ENCODE measurements at places on chromosomes 7 and 10.
A peak's percentile ranks its signal among the peaks of the same experiment; 100 is the strongest.

GRCh38 chr7:111827863-111828504 is 265.7 kb upstream of the IMMP2L start:
- no peak for DNase-seq

GRCh38 chr7:129282865-129283264 is 58.0 kb downstream of the AHCYL2 start:
- no peak for DNase-seq

GRCh38 chr7:155729847-155730246 is 82.4 kb downstream of the SHH start:
- no peak for DNase-seq

- no peak for DNase-seq
These were observed 35.9 kb downstream of the ZRANB1 start for GRCh38 chr10:124977648-124978375.

GRCh38 chr10:44520651-44521050 is 135.8 kb upstream of the CXCL12 start:
- no peak for DNase-seq

DNA sequence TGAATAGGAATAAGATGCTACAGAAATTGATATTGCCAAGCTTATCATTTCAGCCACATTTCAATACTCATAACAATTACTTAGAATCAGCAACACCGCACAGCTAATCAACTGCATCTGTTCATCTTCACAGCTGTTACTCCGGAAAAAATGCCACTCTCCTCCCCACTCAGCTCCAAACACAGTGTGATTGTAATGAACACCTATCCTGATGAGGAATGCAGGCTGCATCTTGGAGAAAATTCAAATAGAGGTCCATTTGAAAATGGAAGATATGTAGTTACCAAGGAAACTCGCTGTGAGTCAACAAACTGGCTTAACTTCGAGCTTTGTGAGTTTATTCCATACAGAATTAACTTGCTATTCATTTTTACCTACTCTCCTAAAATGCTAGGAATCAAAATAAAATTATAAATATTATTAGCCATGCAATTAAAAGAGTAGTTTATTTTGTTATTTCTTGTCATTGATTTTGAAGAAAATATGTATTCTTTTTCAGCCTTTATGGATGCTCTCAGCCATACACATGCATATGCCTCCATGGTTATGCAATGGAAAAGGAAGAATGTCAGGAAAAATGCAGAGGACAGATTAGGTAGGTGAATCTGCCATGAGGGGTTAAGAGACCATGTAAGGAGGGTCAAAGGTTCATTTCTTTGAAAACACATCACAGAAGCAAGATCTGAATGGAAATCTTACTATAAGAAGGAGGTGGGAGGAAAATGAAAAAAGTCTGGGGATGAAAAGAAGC is 267.2 kb downstream of the POM121L12 start:
- no peak for DNase-seq

DNA sequence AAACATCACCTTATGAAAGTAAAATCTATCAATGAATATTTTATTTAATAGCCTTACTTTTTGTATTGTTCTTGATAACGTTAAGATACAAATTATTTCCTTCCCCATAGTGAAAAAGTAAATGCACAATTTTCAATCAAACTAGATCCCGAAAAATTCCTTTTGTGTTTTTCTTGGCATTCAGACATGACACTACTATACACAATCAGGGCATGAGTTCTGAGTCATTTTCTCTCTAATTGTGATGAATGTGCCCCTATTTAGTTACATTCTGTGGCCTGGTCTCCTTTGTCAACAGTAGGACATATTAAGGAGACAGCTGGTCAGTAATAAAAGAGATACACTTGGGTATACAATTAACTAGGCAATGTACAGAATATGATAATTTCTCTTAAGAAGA is 19.8 kb downstream of the COL1A2 start:
- DNase-seq, result no peak

- DNase-seq, result no peak
These were observed 362.9 kb upstream of the ZNF32 start for GRCh38 chr10:44011603-44011981.

- DNase-seq, result no peak
These were observed 51.6 kb upstream of the PAX2 start for GRCh38 chr10:100693821-100694220.

DNA sequence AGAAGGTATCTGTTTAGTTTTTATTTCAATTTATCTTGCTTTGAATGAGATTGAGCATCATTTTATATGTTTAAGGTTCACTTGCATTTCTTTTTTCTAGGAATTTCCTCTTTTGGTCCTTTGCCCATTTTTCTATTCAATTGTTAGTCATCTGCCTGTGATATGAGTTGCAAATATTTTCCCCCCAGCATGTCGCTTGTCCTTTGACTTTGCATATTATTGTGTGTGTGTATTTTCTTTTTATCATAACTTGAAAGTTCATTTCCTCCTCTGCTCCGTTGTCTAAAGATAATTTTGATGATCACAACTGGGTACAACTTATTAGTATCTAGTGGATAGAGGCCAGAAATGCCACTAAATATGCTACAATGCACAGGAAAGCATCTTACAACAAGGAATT is 132.7 kb upstream of the MDFIC start:
- no peak for DNase-seq

- DNase-seq, result no peak
These were observed 341.7 kb upstream of the BMPER start for GRCh38 chr7:33563651-33564050.

DNA sequence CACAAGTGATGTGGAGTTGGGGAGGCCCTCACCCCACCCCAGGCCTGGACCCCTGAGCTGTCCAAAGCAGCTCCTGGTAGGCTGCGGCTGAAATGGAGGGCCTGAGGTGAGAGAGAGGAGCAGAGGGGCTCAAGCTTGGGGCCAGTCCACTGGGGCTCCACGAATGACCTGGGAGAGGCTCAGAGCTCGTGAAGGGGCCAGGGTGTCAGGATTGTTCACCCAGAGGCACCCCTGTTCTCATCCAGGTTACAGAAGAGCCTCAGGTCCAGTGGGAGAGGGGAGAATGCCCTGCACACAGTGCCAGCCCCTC is 102.2 kb upstream of the RET start:
- DNase-seq, result no peak

DNA sequence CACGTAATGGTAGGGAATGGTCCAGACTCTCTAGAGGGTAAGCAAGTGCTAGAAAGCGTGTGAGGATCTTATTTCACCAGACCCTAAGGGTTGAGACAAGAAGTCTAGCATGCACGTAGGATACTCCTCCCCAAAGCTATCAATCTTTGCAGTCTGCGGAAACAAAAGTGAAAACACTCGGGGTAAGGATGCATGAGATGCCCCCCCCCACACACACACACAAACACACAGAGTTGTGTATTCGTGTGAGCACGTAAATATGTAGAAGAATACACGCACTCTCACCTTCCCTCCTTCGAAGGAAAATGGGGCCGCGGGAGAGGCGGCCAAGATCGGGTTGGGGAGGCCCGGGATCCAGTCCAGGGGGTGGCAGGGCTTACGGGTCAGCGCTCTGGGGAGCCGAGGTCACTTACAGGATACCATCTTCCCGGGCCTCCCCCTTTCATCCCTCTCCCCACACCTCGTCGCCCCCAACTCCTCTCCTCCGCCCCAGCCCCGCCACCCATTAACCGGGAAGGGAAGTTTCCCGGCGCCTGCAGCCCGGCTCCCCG is 455 bp downstream of the CUL2 start:
- peak; percentile 11 for DNase-seq

DNA sequence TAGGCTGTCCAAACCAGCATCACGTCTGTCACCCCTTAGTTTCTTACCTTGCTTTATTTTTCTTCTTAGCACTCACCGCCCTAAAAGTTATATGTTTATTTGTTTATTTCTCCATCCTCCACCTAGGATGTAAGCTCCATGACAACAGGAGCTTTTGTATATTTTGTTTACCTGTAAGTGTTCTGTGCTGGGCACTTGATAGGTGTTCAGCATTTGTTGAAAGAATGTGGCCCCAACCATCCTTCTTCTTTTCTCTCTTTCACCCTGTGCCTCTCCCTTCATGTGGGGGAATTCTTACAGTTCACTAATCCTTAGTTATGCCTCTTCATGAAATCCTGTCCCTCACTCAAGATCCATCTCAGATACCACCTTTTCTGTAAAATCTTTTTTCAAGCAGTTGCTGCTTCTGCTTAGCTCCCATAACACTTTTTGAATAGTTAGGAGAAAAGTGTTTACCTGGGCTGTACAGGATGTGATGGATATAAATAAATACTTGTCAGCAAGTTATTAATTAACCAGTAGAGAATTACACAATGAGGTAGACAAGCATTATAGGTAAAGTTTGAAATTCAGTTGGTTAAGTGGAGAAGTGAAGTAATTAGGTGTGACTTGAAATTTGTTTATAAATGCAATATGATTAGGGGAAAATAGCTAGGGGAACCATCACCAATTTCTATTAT is 9.7 kb downstream of the AHR start:
- no peak for DNase-seq

DNA sequence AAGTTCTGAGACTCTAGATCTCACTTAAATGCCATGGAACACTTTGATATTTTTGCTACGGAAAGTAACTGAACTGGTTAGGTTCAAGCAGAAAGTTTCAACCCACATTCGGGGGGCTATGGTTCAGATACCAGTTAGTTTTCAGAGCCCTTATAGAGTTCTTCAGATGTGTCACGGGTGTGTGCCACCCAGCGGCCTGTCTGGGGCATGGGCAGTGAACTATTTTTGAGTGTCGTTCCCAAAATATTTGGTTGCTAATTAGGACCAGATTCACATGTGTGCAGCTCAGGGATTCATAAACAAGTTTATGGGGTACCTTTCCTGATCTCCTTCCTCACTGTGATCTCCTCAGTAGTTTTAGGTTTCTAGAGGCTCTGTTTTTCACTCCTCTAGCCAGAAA is 271.9 kb downstream of the C7orf25 start:
- no peak for DNase-seq

DNA sequence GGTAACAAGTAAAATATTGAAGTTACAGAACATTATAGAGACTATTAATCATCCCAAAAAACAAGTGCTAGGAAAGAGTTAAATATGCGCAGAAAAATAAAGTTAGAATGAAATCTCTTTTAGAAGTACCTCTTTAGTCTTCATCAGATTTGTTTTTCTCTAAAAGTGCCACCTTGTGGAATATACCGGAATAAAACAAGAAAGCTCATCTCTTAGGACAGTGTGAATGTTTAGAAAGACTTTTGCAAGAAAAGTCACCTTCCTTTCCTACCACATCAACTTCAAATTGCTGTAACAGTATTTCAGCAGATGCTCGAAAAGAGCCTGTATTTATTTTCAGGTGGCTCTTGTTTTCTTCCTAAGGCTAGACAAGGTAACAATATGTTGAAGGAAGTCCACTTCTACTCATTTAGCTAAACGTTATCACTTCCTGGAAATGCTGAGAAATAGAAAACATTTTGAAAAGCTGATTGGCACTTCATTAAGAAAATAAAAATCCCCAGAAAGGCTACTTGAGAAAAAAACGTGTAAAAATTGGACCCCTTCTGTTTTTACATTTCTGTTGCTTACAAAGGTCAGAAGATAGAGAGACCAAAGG is 19.8 kb upstream of the FAM133B start:
- no peak for DNase-seq

DNA sequence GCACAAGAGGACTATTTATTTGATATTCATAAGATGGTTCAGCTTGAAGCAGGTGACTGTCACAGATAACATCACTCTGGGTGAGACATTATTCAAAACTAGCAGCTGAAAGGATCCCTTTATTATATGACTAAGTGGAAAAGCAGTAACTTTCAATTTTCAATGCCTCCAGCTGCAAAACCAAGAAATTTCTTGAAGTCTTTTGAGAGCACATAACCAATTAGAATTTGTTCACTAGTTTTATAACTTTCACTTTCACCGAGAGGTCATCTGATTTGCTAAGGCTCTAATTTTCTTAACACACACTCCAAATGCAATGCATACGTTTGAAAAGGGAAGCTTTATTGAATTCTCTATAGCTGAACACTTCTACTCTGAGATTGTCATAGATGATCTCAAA is 88.6 kb upstream of the KLF14 start:
- no peak for DNase-seq

- DNase-seq, result no peak
These were observed 116.0 kb upstream of the PCGF5 start for GRCh38 chr10:91104193-91105041.

DNA sequence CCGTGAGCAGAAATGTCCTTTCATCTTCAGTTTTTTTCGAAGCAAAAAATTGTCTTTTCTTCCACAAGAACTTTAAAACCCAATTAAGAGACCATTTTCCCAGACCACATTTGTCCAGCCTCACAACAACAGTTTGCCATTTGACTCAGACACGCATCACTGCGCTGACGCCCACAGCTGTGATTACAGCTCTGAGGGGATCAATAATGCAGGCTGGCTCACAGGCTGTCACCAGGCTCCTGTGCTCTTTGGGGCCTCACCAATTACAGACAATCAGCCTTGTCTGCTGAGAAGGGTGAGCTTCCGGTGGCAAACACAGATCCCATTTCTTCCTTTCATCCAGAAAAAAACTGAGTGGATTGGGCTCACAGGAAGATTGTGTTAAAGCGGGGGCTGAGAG is 33.3 kb downstream of the DDC start:
- no peak for DNase-seq

DNA sequence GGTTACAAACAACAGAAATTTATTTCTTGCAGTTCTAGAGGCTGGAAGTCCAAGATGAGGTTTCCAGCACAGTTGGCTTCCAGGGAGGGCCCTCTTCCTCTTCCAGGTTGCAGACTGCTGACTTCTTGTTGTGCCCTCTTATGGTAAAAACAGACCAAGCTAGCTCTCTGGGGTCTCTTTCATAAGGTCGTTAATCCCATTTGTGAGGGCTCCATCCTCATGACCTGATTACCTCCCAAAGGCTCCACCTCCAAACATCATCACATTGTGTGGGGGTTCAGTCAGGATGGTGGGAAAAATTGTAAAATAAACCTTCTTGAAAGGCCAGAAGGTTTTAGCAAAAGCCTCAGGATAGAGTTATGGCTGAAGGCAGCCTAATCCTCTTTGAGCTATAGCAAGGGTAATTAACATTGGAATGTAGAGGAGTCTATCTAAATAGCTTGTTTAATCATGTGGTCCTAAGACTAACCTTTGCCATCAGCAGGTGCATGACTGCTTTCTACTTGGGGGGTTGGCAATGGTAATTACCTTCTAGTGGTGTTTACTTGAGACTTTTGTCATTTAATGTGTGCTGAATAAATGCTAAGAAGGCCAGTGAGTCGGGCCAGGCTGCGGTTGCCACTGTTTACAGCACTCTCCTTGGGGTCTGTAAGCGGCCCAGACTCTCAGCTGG is 80.8 kb downstream of the PPP1R17 start:
- DNase-seq, result no peak

DNA sequence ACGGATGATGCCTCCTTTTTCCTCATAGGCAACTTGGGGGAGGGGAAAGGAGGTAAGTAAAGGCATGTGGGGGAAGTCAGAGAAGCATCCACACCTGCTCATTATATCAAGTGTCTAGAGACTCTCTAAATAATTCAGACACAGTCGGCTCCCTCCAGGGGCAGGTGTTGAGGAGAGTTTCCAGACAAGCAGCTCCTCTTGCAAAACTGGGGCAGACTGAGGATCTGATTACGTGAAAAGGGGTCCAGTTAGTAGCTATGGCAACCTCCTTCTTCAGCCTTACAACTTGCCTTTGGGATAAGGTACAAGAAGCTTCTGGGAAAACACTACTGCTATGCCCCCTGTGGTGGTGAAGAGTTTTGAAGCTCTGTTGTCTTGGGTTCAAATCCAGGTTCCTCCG is 39.0 kb upstream of the SORBS1 start:
- DNase-seq, result no peak

Measured in activated T-cell treated with anti-CD3 and anti-CD28 coated beads, Interleukin-2, amount 50 U/mL, for 72 hours (primary cell).